ENCODE measurements at places on chromosomes 3 and 15.
A peak's percentile ranks its signal among the peaks of the same experiment; 100 is the strongest.

DNA sequence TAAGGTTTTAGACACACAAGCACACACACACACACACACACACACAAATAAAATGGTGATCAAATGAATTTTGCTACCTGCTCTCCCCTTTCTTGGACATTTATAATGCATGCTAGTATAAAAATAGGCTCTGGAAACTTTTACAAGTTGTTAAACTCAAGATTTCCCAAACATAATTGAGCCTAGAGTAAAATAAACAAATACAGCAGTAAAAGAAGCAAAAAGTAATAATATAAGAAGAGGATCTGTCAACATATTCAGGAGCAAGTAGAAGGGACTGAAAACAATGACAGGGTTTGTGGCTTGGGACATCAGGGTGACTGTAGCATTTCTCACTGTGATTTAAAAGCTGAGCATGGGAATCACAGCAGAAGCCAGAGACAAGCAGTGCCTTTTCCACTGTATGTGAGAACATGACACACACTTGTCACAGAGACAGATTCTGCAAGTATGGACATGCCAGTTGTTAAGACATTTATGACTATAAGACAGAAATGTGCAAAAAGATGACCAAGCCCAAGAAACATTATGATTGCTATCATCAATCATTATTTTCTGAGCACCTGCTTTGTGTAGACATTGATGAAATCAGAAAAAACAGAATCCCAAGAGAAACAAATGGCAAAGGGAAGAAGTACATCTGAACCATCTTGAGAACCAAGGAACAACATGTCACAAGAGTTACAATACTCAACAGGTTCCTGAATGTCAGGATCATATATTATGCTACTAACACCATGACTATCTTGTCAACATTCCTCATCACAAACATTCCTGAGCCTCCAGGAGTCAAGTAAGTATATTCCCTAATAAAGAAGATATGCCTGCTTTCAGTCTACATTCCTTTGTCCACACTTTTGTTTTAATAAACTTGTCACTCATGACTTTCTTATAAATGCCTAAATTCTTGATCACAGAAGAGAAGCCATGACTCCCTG is 7.1 kb downstream of the THRB start:
- H3K36me3 ChIP-seq = no peaks in the 10 kb centered on the region
- H3K27me3 ChIP-seq = no peaks in the 10 kb centered on the region
- DNase-seq = no peak
- H3K4me1 ChIP-seq = peaks cover 61% of the 10 kb centered on the region
- no peak overlapping the region for H3K27ac ChIP-seq
- no peak overlapping the region for H3K4me3 ChIP-seq

DNA sequence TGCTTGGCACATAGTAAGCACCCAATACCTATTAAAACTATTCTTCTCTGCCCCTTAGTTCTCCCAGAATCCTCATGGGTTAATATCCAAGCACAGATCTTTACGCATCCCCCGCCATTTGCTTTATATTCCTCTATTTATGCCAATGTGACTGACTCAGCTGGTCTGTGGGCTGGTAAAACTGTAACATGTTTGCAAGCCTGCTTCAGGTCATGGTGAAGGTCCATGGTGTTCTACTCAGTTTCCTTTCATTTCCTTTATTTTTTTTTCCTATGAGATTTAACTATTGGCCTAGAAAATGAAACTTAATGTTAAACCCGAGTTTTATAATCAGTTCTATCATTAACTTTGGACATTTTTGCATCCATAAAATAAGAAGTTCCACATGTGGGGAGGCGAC is 47.0 kb downstream of the FRMD4B start:
- no peak overlapping the region for H3K4me3 ChIP-seq
- peaks cover 10% of the 10 kb centered on the region for H3K4me1 ChIP-seq
- no peaks in the 10 kb centered on the region for H3K36me3 ChIP-seq
- no peak overlapping the region for H3K27ac ChIP-seq

GRCh38 chr15:67907184-67907723 is 67.4 kb upstream of the RNU6-1 start:
- peaks cover 36% of the 10 kb centered on the region for H3K4me1 ChIP-seq
- no peaks in the 10 kb centered on the region for H3K27me3 ChIP-seq
- no peak overlapping the region for H3K4me3 ChIP-seq
- H3K36me3 ChIP-seq = no peaks in the 10 kb centered on the region

- no peaks in the 10 kb centered on the region for H3K27me3 ChIP-seq
- H3K27ac ChIP-seq = no peak overlapping the region
- no peak for DNase-seq
- H3K4me3 ChIP-seq = no peak overlapping the region
- peaks cover 8% of the 10 kb centered on the region for H3K4me1 ChIP-seq
Observed at GRCh38 chr3:100325827-100326226, 8.7 kb upstream of the NIT2 start.

DNA sequence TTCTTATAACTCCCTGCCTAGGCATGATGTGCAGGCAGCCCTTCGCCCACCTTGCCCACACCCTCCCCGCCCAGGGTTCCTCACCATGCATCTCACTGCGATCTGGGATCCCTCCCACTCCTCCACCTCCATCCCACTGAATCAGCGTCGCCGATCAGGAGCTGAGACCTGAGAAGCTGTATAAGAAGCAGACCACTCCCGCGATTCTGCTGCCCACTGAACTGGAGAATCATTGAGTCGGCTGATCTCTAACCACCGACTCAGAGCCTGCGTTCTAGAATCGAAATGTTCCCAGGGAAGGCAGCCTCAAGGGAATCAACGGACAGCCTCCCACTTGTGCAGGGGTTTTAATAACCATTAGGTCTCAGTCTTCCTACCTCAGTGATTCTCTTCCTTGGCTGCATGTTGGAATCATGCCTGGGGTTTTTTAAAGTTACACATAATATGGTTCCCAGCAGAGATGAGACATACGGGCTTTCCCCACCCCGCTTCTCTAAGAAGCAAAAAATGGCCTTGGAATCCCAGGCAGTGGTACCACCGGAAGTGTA is 60.2 kb downstream of the TMEM44 start:
- no peak overlapping the region for H3K27ac ChIP-seq
- peak overlapping the region; percentile 62 for H3K4me3 ChIP-seq
- DNase-seq = no peak
- no peaks in the 10 kb centered on the region for H3K27me3 ChIP-seq
- H3K36me3 ChIP-seq = no peaks in the 10 kb centered on the region

DNA sequence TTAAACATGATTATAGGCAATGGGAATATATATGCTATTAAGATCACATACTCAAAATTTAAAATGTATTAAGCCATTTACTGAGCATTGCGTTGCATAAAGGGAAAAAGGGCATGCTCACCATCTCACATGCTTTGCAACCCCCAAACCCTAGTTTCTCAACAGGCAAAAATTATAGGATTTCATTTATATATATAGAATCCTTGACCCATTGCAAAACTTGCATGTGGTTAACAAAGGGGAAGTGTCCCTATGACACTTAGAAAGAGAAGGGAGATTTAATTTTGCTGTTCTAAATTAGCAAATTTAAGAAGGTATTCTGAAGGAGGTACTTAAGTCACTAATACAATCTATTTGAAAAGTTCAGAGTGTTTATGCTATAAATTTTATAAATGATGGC is 837.8 kb downstream of the DIPK2A start:
- no peak overlapping the region for H3K4me3 ChIP-seq
- no peaks in the 10 kb centered on the region for H3K36me3 ChIP-seq
- H3K27ac ChIP-seq = no peak overlapping the region

DNA sequence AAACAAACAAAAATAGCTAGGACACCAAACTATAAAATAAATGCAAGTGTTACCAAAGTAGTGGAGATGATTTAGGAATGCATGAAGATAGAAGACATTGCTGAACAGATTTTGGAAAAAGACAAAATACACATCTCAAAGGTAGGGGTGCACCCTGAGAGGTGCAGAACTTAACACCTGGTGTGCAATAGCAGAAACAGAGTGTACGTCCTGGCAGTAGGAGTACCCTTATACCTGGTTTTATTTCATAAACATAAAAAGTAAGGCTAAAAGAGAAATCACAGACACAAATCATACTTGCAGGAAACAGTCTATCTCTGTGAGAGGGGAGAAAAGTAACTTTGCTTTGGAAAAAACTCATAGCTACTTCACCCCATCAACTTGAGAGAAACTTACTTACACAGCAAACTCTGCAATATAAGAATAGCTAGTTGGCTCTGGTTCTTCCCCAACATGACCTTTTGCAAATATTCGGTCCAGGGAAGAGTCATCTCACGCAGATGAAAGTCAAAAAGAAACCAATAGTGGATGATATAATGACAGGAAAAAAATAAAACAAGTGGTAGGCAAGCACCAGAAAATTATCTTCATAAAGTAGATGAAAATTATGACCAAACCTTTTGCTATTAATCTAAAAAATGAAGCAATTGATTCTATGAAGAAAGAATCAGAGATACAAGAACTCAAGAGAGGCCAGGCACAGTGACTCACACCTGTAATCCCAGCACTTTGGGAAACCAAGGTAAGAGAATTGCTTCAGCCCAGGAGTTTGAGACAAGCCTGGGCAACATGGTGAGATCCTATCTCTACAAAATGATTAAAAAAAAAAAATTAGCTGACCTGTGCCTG is 108.9 kb upstream of the BNIP2 start:
- H3K36me3 ChIP-seq = no peaks in the 10 kb centered on the region
- DNase-seq = no peak
- H3K27me3 ChIP-seq = no peaks in the 10 kb centered on the region
- H3K4me3 ChIP-seq = no peak overlapping the region

- 0 out of 2 replicates have a peak, but pooled peaks cover 1% of the 10 kb centered on the region for H3K27me3 ChIP-seq
- no peak overlapping the region for H3K4me3 ChIP-seq
- no peaks in the 10 kb centered on the region for H3K36me3 ChIP-seq
- no peak overlapping the region for H3K27ac ChIP-seq
- no peak for DNase-seq
Observed at GRCh38 chr3:63352008-63352279, 73.8 kb downstream of the SYNPR start.

- H3K27ac ChIP-seq = no peak overlapping the region
- no peak overlapping the region for H3K4me3 ChIP-seq
- H3K36me3 ChIP-seq = no peaks in the 10 kb centered on the region
- no peak for DNase-seq
Observed at GRCh38 chr3:23162934-23163333, 40.2 kb upstream of the UBE2E2 start.

DNA sequence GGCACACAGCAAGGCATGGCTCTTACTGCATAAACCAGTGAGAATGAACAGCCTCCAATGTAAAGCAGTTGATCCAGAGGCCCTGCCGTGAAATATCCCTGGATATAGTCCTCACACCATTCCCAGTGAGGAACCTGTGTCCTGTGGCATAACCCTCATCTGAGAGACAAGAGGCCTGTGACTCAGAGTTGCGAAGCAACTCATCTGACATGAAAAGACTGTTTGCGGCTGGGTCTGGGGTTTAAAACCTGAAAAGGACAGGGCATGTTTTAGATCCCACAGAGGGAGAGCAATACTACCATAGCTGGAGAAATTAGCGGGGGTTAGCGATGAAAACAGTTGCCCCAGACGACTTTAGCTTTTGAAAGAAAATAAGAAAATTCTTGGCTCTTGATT is 165.3 kb upstream of the BHLHE40 start:
- H3K27me3 ChIP-seq = no peaks in the 10 kb centered on the region
- H3K27ac ChIP-seq = no peak overlapping the region
- no peak for DNase-seq
- peaks cover 3% of the 10 kb centered on the region for H3K4me1 ChIP-seq
- no peak overlapping the region for H3K4me3 ChIP-seq

DNA sequence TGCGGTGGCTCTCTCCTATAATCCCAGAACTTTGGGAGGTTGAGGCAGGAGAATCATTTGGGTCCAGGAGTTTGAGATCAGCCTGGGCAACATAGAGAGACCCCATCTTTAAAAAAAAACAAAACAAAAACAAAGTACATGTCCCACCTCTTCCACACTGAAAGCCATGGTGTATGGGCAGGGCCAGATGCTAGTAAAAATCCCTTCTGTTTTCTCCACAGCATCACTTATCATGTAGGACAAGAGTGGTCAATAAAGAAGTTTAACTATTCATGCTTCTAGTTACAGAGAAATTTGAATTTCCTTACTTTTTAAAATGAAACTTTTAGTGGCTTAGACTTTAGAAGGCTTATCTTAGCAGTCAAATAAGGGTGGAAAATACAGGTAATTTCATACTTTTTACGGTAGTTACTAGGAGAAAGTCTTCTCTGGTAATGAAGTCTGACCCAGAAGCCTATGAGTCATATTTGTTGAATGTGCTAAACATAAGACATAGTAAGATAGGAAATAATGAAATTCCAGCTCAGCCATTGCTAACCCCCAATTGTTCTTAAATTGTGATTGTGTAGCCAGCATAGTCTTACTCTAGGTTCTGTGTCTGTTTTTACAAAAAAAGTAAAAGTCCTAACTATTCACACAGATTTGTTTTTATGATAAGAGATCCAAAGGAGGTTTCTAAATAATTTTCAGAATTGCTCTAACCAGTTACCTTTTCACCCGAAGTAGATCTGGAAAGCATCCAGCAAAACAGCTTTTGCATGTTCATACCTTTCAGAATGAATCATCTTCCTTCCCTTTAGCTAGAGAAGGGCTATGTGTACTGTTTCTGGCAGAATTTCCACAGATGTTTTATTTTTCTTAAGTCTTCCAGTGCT is 16.4 kb upstream of the ZNF609 start:
- peak; percentile 10 for DNase-seq
- no peaks in the 10 kb centered on the region for H3K4me1 ChIP-seq
- no peaks in the 10 kb centered on the region for H3K27me3 ChIP-seq
- no peak overlapping the region for H3K27ac ChIP-seq
- no peak overlapping the region for H3K4me3 ChIP-seq
- peaks cover 4% of the 10 kb centered on the region for H3K36me3 ChIP-seq

- no peak overlapping the region for H3K4me3 ChIP-seq
- no peak overlapping the region for H3K27ac ChIP-seq
- H3K36me3 ChIP-seq = no peaks in the 10 kb centered on the region
- DNase-seq = no peak
- H3K4me1 ChIP-seq = no peaks in the 10 kb centered on the region
- H3K27me3 ChIP-seq = no peaks in the 10 kb centered on the region
Observed at GRCh38 chr3:17759901-17760300, 17.5 kb upstream of the TBC1D5 start.

DNA sequence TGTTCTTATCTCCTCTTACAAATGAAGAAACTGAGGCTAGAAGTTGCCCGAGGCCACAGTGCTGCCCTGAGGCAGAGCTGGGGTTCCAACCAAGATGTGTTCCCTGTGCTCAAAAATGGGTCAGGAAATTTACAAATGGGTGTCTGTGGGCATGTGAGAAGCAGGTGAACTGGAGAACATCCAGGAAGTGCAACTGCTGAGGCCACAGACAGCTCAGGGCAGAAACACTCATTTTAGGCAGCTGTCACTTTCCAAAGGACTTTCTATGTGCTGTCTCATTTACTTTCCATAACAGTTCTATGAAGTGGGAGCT is 47.2 kb upstream of the ATP2B2 start:
- no peak for DNase-seq
- H3K27ac ChIP-seq = no peak overlapping the region
- H3K4me3 ChIP-seq = no peak overlapping the region
- no peaks in the 10 kb centered on the region for H3K36me3 ChIP-seq
- H3K27me3 ChIP-seq = peaks cover 28% of the 10 kb centered on the region
- no peaks in the 10 kb centered on the region for H3K4me1 ChIP-seq

DNA sequence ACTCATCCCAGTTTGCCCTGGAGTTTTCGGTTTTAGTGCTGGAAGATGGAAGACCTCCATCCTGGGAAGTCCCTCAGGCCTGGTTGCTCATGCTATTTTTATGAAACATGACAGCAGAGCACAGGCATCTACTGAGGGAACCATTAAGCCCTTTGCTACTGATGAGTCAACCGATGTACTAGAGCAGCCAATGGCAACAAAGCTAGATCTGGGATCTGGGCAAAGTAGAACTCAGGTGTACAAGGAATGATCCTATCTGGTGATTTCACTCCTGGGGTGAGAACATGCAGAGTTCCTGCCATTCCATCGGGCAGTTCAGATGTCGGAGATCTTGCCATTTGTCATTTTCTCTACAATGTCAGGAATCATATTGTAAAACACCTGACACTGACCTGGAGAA is 166.2 kb upstream of the NSMCE3 start:
- no peaks in the 10 kb centered on the region for H3K36me3 ChIP-seq
- no peak overlapping the region for H3K27ac ChIP-seq
- H3K4me3 ChIP-seq = no peak overlapping the region
- no peaks in the 10 kb centered on the region for H3K27me3 ChIP-seq
- no peak for DNase-seq
